Immature natural killer cell (primary cell): ENCODE measurements at places on chromosomes 12 and 14.

- H3K4me3 ChIP-seq = no peak overlapping the region
- H3K4me1 ChIP-seq = no peaks in the 10 kb centered on the region
- no peaks in the 10 kb centered on the region for H3K36me3 ChIP-seq
- no peak overlapping the region for H3K27ac ChIP-seq
- H3K27me3 ChIP-seq = no peaks in the 10 kb centered on the region
- DNase-seq = no peak
Measured at GRCh38 chr14:37429618-37430017, 165.4 kb downstream of the FOXA1 start.

GRCh38 chr12:57672801-57673200 is 21.1 kb upstream of the OS9 start:
- H3K4me3 ChIP-seq = no peak overlapping the region
- H3K36me3 ChIP-seq = no peaks in the 10 kb centered on the region
- H3K27me3 ChIP-seq = peaks cover 10% of the 10 kb centered on the region
- no peak for DNase-seq

DNA sequence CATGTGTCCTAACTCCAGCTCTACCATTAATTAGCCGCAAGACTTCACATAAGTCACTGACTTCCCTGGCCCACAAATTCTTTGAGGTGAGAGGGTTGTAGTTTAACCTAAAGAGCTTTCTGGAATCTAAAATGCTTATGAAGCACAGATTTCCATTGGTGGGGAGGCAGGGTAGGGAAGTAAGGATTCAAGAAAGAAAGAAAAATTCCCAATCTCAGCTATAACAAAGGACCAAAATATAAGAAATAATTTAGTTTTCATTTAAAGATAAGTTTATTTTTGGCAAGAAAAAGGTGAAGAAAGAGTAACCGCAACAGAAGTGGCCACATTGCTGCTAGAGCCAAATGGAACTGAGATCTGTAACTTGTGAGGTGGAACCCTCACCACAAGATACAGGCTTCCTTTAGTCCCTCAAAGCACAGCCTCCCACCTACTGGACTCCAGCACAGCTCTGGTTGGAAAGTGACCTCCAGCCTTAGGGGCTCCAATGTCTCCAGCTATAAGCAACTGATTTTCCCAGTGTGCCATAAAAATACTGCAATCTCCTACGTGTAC is 23.6 kb downstream of the DAD1 start:
- no peaks in the 10 kb centered on the region for H3K36me3 ChIP-seq
- peaks cover 100% of the 10 kb centered on the region for H3K4me1 ChIP-seq
- peaks cover 13% of the 10 kb centered on the region for H3K27me3 ChIP-seq
- peak; percentile 62 for DNase-seq
- H3K4me3 ChIP-seq = peak overlapping the region; percentile 59

- peaks cover 25% of the 10 kb centered on the region for H3K4me1 ChIP-seq
- no peak for DNase-seq
- H3K27me3 ChIP-seq = no peaks in the 10 kb centered on the region
- no peak overlapping the region for H3K4me3 ChIP-seq
- no peak overlapping the region for H3K27ac ChIP-seq
Measured at GRCh38 chr12:26773313-26774104, 59.5 kb downstream of the ITPR2 start.

DNA sequence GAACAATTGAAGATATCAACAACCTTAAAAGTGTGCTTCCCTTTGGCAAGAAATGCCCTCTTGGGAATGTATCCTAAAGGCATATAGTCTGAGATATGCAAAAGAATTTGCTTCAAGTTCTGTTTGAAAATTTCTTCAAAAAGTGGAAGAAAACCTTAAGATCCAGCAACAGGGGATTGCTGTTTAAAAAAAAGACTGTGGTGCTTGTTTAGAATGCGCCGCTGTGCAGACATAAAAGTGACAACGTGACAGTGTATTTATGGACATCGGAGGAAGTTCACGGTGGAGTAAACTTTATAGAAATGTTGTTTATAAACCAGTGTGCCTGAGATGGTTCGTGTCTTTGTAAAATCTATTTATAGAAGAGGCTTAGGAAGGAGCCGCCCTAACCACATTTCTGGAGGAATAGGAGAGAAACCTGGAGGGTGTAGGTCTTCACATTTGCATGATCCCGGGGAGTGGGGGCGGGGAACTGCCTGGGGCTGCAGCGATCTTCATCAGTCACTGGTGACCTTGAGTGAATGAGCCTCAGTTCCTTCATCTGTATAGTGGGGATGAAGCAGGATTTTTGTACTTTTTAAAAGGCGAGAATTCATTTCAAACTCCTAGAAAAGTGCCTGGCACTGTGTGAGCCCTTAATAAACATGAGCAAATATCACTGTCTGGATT is 27.5 kb downstream of the ADGRD1 start:
- DNase-seq = no peak
- peaks cover 8% of the 10 kb centered on the region for H3K27me3 ChIP-seq
- H3K27ac ChIP-seq = no peak overlapping the region
- H3K4me3 ChIP-seq = no peak overlapping the region
- no peaks in the 10 kb centered on the region for H3K4me1 ChIP-seq

GRCh38 chr12:18939051-18939450 is 190.5 kb upstream of the PLEKHA5 start:
- H3K27me3 ChIP-seq = no peaks in the 10 kb centered on the region
- no peaks in the 10 kb centered on the region for H3K36me3 ChIP-seq
- H3K4me3 ChIP-seq = no peak overlapping the region
- H3K4me1 ChIP-seq = no peaks in the 10 kb centered on the region

GRCh38 chr12:49974231-49974675 is 1.5 kb downstream of the AQP6 start:
- no peaks in the 10 kb centered on the region for H3K27me3 ChIP-seq
- H3K4me3 ChIP-seq = no peak overlapping the region
- no peak for DNase-seq
- H3K27ac ChIP-seq = no peak overlapping the region
- H3K36me3 ChIP-seq = no peaks in the 10 kb centered on the region

GRCh38 chr14:60327447-60328331 is 78.7 kb downstream of the PPM1A start:
- peak; percentile 2 for DNase-seq
- peak overlapping the region; percentile 74 for H3K4me3 ChIP-seq
- H3K36me3 ChIP-seq = no peaks in the 10 kb centered on the region
- H3K27ac ChIP-seq = no peak overlapping the region

DNA sequence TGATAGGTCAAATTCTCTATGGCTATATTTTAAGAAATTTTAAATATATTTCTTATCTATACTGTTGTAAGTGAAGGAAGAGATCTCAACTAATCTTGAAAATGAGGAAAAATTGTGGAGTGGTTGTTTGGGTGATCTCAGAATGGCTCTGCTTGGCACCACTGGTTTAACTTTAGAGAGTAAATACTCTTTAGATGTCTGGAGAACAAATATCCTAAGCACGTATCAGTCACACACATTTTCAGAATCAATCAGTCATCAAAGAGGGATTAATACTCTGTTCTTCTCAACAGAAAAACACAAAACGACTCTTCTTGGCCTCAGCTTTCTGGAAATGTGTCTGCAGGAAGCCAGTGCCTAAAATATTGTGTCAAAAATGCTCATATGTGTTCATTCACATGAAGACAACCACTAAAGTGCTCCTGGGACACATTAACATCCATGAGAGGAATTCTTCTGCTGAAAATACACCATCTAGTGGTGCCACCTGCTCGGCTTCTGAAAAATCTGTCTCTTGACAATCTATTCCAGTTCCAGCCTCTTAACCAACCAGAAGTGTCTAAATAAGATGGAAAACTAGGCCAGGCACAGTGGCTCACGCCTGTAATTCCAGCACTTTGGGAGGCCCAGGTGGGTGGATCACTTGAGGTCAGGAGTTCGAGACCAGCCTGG is 81.1 kb upstream of the CCDC198 start:
- no peak overlapping the region for H3K4me3 ChIP-seq
- no peak overlapping the region for H3K27ac ChIP-seq
- no peaks in the 10 kb centered on the region for H3K27me3 ChIP-seq
- no peak for DNase-seq
- H3K36me3 ChIP-seq = no peaks in the 10 kb centered on the region

DNA sequence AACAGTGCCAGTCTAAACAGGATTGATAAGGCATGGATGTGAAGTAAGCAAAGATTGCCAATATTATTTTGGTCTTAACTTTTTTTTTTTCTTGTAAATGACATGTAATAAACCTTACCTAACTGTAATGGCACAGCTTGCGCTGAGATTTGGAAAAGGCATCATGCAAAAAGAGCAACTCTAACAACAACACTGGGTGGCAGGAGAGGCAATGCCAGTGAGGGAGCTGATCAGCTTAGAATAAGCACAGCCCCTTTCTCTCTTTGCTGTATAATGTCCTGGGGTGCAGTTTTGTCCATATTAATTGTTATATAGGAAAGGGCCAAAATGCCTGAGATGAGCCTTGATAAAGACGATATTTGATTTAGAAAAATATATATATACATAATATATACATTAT is 1589.7 kb upstream of the FLRT2 start:
- H3K4me3 ChIP-seq = no peak overlapping the region
- DNase-seq = no peak
- no peaks in the 10 kb centered on the region for H3K36me3 ChIP-seq

DNA sequence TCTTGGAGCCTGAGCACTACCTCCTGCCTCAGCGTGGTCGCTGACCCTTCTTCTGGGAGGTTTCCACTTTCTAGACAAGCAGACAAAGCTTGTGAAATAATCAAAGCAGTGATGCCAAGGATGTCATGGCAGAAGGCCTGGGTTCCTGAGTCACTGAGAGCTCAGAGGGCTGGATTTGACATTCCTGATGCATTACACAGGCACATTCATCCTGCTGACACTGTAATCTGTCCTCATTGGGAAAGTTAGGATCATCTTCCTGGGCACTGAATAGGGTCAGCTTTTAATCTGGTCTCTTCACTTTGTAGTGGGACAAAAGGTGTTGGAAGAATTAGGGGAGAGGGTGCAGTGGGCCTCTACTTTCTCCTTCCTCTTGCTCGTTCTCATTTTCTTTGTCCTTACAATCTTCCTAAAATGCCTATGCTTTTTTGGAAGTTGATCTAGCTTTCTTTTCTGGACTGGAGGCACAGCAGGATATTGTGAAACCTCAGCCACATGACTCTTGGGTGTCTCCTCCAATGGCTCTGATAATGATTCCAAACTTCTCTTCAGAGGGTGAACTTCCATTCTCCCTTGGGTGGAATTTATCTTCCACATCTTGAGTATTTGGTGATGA is 29.6 kb downstream of the EEA1 start:
- H3K36me3 ChIP-seq = peaks cover 3% of the 10 kb centered on the region
- no peak for DNase-seq
- no peak overlapping the region for H3K4me3 ChIP-seq
- peaks cover 1% of the 10 kb centered on the region for H3K27me3 ChIP-seq
- peaks cover 20% of the 10 kb centered on the region for H3K4me1 ChIP-seq

GRCh38 chr14:48452437-48452995 is 777.1 kb upstream of the MDGA2 start:
- H3K4me3 ChIP-seq = no peak overlapping the region
- H3K27ac ChIP-seq = no peak overlapping the region
- no peak for DNase-seq
- H3K27me3 ChIP-seq = peaks cover 2% of the 10 kb centered on the region
- H3K36me3 ChIP-seq = no peaks in the 10 kb centered on the region
- no peaks in the 10 kb centered on the region for H3K4me1 ChIP-seq

DNA sequence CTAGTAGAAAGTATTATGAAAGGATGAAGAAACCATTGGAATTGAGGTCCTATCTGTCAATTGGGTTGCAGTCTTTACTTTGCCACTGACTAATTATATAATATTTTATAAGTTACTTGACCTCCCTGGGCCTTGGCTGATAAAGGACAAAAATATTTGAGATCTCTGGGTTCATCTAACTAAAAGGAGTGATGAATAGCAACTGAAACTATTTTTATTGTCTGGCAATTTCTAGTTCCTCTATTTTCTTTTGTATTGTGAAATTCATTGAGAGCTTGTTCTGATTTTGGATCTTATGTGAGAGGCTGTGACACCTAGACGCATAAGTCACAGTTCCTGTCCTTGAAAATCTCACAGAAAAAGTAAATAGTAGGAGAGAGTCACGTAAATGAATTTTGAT is 415.7 kb upstream of the ATP2B1 start:
- H3K4me3 ChIP-seq = no peak overlapping the region
- H3K27ac ChIP-seq = no peak overlapping the region
- no peaks in the 10 kb centered on the region for H3K4me1 ChIP-seq
- H3K27me3 ChIP-seq = peaks cover 10% of the 10 kb centered on the region
- DNase-seq = no peak

DNA sequence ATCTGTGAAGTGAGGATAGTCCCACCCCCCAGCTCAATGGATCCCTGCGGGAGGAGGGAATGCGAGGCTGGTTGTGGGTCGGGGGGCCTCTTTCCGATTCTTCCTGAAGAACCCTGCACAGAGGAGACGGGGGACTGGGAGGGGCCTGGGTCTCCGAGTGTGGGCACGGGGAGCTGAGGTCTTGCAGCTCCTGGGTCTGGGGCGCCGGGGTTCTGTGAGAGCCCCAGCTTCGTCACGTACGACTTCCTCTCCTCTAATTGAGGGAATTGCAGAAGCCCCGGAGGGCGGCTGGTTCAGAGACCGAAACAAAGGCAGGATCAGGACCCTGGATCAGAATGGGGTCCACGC is 66.6 kb downstream of the DIO3 start:
- DNase-seq = no peak
- H3K4me3 ChIP-seq = no peak overlapping the region
- peaks cover 6% of the 10 kb centered on the region for H3K27me3 ChIP-seq
- peaks cover 8% of the 10 kb centered on the region for H3K4me1 ChIP-seq
- H3K36me3 ChIP-seq = no peaks in the 10 kb centered on the region

- no peak for DNase-seq
- H3K4me1 ChIP-seq = peaks cover 2% of the 10 kb centered on the region
- no peaks in the 10 kb centered on the region for H3K27me3 ChIP-seq
- H3K4me3 ChIP-seq = no peak overlapping the region
Measured at GRCh38 chr12:132046561-132046960, 96.8 kb downstream of the EP400 start.

DNA sequence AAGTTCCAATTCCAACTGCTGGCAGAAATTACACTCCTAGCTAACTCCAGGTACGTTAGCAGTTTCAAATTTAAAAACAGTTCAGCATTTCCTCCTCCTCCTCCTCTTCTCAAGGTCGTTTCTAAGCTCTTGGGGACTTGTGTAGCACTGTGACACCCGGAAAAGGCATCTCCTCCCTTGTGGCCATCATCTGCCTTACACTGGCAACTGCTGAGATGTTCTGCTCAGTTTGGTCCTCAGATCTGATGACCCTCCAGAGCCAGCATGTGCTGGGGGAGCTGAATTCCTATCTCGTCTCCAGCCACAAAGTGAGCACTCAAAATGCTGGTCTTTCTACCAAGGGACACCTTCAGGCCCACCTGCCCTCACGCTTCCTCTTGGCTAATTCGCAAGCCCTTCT is 43.5 kb upstream of the CDKN3 start:
- no peaks in the 10 kb centered on the region for H3K36me3 ChIP-seq
- H3K27ac ChIP-seq = no peak overlapping the region
- H3K27me3 ChIP-seq = peaks cover 12% of the 10 kb centered on the region
- no peaks in the 10 kb centered on the region for H3K4me1 ChIP-seq
- no peak overlapping the region for H3K4me3 ChIP-seq

GRCh38 chr14:100904307-100905087 is 975 bp upstream of the RTL1 start:
- H3K4me1 ChIP-seq = no peaks in the 10 kb centered on the region
- DNase-seq = no peak
- H3K27ac ChIP-seq = no peak overlapping the region
- no peak overlapping the region for H3K4me3 ChIP-seq
- H3K36me3 ChIP-seq = no peaks in the 10 kb centered on the region
- peaks cover 11% of the 10 kb centered on the region for H3K27me3 ChIP-seq
